Stimulated activated CD4-positive, alpha-beta T cell treated with anti-CD3 and anti-CD28 coated beads, TNF-alpha, amount 100 ng/mL, for 24 hours (primary cell): ENCODE measurements at places on chromosomes 7 and 10.

GRCh38 chr7:78673272-78673671, 780.2 kb downstream of the MAGI2 start:
- no peak for DNase-seq

DNA sequence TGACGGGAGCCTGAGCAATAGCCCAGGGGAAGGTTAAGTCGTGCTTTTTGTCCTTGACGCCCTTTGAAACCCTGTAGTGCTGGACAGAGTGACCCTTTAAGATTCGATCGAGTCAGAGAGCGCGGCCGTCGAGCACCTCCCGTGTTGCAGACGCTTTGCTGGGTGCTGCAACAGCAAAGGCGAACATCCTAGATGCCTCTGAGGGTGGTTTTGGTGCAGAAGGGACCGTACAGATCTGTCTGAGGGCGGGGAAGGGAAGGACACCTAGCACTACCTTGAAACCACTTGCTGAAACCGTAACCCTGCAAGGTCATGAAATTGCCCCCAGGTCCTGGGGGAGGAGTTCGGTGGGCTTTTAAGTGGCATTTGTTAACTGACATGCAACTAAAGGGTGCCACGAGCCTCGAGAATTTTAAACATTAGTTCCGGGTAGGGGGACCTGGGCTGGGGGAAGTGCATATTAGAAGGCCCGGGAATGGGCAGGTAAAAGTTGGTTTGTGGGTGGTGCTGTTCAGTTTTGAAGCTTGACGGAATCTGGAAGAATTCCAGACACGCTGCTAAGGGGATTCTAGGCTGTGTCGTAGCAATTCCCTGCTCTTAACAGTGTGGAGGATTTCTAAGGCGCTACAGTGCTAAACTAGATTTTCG, 786 bp downstream of the ATP5F1C start:
- no peak for DNase-seq

DNA sequence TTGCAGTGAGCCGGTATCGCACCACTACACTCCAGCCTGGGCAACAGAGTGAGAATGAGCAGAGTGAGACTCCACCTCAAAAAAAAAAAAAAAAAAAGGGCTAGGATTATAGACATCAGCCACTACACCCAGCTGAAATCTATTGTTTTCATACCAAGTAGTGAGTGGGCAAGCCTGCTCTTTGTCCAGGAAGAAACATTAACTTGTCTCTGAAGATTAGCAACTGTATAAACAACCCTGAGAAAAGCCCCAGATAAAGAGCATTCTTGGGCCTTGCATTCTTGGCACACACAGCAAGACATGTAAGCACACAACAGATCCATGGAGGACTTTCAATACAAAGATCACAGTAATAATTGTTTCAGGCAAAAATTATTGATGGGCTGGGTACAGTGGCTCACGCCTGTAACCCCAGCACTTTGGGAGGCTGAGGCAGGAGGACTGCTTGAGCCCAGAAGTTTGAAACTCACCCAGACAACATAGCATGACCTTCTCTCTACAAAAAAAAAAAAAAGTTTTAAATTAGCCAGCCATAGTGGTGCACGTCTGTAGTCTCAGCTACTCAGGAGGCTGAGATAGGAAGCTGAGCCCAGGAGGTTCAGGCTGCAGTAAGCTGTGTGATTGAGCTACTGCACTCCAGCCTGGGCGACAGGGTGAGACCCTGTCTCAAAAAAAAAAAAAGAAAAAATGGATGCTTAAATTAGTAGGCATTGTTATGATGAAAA, 4.4 kb downstream of the PSPH start:
- DNase-seq: no peak

- no peak for DNase-seq
Observed at GRCh38 chr10:129839285-129840195, 124.5 kb downstream of the EBF3 start.

GRCh38 chr10:110843796-110844616, 27.7 kb upstream of the PDCD4 start:
- DNase-seq: no peak

DNA sequence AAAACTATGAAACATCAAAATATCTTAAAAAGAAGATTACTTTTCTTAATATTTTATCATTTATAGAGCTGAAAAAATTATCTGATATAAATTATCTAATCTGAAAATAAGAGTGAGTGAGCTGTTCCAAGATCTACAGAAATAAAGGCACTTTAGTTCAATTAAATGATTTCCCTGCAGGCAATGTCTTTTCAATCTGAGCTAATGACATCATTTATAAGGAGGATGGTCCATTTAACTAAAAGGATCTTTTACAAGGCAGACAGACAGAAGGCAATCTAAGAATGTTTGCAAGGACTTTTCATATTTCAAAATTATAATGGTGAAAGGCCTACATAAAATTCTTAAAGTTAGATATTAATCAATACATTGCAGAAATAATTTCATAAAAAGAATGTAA, 71.8 kb downstream of the SKAP2 start:
- no peak for DNase-seq

DNA sequence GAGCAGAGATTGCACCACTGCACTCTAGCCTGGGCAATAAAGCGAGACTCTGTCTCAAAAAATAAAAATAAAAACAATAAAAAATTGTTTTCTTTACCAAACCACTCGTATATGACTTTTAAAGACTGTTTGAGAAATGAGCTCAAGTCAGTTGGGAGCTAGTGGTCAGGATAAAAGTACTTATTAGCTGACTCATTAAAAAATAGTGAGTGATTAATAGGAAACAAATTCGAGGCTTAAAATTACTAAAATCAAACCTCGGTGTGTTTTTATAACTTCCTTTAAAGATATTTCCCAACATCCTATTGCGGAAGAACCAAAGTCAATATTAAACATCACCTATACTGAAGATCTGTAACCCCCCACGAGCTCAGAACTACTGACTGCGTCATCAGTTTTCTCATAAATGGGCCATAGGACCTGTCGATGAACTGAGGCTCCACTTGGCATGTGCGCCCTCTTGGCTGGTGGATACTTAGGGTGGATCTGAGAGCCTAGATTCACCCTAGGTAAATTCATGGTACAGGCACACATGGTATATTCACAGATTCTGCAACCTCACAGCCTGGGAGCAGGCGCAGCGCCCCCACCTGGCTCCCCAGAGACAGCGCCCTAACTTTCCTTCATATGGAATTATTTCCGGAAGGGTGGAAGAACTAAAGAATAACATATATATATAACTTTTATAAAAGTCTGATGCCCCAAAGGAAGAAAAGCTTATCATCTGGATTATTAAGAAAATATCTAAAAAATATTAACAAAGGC, 9.2 kb downstream of the MKI67 start:
- no peak for DNase-seq

DNA sequence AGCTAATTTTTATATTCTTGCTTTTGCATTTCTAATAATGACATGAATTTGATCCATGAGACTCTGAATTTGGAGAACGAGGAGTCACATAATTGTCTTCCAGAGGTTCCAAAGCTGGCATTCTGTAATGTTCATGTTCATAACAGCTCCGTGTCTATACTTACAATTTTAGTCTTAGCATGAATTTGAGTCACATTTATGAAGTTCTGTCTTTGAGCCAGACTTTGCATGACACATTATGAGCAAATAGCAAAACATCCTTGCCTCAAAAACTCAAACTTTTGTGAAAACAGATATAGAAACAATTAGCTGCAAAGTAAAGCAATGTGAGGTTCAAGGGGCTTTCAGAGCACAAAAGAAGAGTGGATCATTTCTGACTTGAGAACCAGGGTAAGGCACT, 44.5 kb upstream of the CAV2 start:
- no peak for DNase-seq

DNA sequence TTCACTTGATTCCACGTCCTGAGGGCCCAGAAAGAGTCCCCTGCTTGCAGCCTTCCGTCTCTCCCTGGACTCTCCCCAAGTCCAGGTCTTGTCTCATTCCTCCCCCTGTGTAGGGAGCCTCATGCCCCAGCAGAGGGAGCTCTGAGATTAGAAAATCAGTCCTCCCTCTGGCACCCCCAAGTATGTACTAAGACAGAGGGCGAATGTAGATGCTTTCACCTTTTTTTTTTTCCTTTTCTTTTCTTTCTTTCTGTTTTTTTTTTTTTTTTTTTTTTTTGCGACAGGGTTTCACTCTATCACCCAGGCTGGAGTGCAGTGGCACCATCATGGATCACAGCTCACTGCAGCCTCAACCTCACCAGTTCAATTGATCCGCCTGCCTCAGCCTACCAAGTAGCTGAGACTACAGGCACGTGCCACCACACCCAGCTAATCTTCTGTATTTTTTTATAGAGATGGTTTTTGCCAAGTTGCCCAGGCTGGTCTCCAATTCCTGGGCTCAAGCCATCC, 10.3 kb downstream of the SFXN3 start:
- DNase-seq: no peak

GRCh38 chr10:77186936-77187335, 450.7 kb downstream of the KCNMA1 start:
- no peak for DNase-seq
